Hypothalamus (tissue), 51 donors: ENCODE measurements at places on chromosomes 16 and 17.

DNA sequence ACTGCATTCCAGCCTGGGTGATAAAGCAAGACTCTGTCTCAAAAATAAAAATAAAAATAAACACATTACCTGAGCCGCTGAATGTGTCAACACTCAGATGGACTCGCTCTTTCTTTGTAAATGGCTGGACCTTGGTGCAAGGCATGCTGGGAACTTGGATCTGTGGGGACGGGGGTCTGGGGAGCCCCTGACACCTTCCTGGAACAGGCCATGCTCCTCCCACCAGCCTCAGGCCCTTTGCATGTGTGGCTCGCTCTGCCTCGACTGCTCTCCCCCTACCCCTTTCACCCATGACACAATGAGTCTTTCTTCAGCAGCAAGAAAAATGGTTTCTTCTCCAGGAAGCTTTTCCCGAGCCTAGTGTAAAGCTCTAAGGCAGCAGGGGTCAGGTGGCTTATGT, 94.0 kb upstream of the CDH5 start:
- no peak for DNase-seq

DNA sequence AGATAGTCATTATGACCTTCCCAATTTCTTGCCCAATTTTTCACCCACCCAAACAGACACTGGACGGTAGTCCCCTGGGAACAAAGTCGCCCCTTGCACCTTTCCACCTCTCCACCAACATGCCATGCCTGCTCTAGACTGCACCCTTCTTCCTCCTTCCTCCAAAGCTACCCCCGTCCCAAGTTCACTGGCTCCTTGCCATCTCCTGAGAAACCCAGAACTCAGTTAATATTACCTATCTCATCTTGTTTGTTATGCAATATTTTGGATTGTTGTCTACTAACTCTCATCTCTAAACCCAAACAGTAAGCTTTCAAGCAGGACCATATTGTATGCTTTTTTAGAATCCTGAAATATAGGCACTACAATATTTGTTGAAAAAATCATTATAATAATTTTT, 63.3 kb downstream of the USP31 start:
- DNase-seq, result no peak

DNA sequence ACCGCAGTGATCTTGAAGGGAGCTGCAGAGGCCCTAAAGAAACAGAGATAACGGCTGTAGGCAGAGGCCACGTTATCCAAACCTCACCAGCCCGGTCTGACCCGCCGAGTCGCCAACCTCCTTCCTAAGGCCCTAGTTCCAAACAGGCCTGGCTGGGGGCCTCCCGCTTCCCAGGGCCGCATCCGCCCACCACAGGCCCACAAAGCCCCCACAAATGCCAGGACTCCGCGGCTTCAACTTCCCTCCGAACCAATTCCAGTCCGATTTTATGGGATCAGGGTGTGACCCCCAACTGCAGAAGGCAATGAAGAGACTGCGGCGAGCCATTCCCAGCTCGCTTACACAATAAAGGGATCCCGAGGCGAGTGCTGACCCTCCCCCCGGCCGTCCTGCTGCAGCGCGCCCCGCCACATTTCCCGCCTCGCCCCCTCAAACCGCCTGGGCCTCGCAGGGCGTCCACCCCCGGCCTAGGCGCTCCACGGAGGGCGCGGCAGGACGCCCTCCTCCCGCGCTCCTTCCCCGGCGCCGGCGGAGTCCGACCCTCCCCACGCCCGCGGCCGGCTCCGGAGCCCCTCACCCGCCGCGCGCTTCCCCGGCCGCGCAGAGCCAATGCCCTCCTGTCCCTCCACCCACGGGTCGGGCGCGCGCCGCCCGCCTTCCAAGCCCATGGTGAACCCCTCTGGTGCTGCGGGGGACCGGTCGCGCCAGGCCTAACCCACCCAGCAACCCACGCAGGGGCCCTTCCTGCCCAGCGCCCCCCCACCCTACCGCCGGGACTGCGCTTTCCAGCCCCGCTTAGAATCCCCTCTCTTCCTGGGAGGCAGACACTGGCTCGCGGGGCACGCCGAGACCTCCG, 926 bp downstream of the MYH10 start:
- peak; percentile 12 for DNase-seq

- no peak for DNase-seq
Measured at GRCh38 chr16:8751481-8752311, 45.7 kb downstream of the TMEM186 start.

GRCh38 chr17:68595496-68595895, 5.7 kb downstream of the FAM20A start:
- no peak for DNase-seq

DNA sequence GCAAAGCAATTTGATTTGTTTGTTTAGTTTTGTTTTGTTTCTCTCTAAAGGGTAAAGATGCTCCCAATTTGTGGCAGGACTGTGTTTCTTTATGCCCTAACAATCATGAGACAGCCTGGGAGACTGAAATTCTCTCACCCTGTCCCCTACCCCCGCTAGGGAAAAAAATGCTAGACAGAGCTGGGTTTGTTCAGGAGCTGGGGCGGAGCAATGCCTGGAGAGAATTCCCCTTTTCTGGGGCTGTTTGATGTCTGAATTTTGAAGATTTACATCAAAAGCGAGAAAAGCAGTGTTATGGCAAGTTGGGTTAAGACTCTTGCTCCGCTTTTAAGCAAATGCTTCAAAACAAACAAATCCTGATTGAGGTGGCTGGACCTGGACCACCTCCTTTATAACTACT, 8.4 kb downstream of the MAF start:
- DNase-seq, result peak; percentile 52

DNA sequence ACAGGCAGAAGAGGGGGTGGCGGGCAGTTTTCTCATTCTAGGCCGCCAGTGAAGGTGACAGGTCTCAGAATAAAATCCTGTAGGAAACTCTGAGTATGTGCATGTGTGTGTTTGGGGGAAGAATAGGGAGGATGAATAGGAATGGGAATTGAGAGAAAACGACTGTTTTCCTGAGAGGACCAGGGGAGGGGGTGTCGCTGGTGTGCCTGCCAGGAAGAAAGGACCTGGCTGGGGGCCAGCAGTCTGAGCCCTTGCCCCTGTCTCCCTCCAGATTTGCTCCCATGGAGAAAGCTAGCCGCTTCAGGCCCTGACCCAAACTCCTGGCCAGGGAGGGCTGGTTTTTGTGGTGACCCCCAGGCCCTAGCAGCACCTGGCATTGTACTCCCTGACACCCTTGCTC, 14.4 kb downstream of the C17orf50 start:
- no peak for DNase-seq

GRCh38 chr16:57930533-57930932, 40.4 kb downstream of the CNGB1 start:
- no peak for DNase-seq

GRCh38 chr17:57544834-57545463, 200.2 kb downstream of the CCDC182 start:
- no peak for DNase-seq

GRCh38 chr17:66215529-66215911, 13.7 kb downstream of the APOH start:
- no peak for DNase-seq

DNA sequence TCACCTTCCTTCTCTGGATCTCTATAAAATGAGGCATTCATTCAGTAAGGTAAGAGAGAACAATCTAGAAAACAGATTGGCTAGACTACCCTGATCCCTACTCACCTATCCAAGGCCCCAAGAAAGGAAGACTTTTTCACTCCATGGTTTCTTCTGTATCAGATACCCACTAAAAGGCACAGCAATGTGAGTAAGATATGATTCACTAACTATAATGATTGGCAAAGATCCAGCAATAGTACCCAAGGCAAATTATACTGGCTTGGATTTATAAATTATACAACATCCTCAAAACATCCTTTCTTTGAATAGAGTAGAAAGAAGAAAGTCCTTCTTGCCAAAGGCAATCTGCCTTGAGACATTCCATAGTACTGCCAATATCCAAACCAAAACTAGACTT, 1432.0 kb upstream of the GOT2 start:
- DNase-seq, result no peak

GRCh38 chr17:57115916-57116315, 30.9 kb downstream of the AKAP1 start:
- no peak for DNase-seq

GRCh38 chr17:3038941-3039340, 24.5 kb downstream of the OR1D5 start:
- no peak for DNase-seq
